ENCODE measurements at places on chromosomes 7 and 10.

GRCh38 chr7:75572396-75572795 lies 80.3 kb downstream of the SPDYE5 start:
- no peak for DNase-seq

- no peak for DNase-seq
These were observed 126.7 kb downstream of the RGS10 start for GRCh38 chr10:119415536-119416503.

GRCh38 chr10:120016906-120017305 lies 124.4 kb downstream of the SEC23IP start:
- DNase-seq: no peak

- DNase-seq: peak; percentile 85
These were observed 5.8 kb upstream of the GFRA1 start for GRCh38 chr10:116278846-116279245.

DNA sequence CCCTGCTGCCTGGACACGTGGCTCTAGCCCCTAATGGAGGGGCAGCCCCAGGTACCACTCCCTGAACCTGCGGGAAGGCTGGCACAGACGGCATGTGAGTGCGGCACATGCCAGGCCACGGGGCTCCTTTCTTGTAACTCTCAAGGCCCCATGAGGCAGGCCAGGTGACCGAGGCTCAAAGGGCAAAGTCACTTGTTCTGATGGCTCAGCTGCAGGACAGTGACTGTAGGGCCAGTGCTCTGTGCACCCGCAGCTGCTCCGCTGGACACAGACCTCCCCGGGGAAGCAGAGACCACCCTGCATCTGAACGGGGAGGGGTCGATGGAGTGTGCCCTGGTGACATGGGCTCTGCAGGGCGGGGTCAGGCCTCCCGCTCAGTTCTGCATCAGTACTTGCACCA lies 55.3 kb downstream of the PTPRE start:
- no peak for DNase-seq

- DNase-seq: no peak
These were observed 71.7 kb downstream of the RAMP3 start for GRCh38 chr7:45229156-45229920.

DNA sequence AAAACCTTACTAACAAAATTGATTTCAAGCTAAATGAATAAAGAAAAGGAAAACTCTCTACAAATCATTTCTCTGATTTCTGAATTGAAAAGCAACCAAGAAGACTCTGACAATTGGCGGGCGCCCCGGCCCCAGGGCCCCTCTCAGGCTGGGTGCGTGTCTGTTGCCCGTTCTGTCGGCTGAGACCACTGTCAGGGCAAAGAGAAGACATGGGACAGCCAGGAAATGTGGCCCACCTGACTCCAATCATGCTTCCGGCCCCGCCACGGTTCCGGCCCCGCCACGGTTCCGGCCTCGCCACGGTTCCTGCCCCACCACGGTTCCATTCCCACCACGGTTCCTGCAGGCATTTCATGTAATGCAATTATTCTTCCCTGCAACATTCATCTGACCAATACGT lies 115.9 kb downstream of the PTPRN2 start:
- no peak for DNase-seq

GRCh38 chr7:127780489-127780888 lies 128.5 kb downstream of the SND1 start:
- no peak for DNase-seq

DNA sequence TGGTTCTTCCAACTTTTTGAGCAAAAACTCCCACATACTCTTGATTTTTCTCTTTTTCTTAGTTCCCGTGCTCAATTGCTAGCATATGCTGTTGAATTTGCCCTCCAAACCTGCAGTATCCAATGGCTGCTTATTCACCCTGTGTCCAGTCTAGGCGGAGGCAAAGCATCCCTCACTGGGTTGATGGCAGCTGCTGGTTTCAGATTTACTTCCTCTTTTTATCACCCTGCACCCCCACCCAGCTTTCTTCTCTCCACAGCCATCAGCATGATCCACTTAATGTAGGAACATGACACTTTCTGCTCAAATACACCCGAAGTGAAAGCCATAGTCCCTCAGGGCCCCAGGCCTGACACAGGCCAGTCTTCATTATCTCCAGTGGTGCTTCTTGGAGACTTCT lies 87.6 kb upstream of the ADARB2 start:
- DNase-seq: no peak

DNA sequence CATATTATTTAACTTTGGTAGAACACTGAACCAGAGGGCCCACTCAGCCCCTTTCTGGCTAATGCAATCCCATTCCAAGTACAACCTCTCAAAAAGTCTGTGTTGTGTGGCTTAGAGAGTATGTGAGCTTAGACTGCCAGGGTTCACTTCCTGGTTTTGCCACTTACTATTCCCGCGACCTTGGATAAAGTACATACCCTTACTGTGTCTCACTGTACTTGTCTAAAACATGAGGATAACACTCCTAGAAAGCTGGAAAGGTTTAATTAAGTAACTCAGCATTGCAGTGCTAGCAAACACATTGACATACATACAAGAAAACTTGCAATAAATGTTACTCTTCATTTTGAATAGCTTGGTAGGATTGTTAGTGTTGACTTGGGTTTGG lies 215.8 kb downstream of the CHCHD3 start:
- no peak for DNase-seq

DNA sequence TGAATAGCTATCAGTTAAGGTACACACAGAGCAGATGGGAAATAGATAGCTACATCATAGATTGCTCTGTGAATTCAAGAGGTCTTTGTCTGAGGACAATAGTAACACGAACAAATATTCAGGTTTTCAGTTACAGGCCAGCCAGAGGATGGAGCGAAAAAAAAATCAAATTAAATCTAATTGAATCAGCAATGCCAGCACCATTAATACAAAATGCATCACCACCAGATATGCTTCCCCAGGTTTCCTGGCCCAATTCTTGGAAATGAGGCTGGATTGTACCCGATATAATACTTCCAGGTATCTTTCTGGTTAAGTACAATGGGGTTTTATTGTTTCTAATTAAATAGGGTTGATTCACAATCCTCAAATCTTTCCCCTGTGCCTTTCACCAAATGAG lies 975.8 kb upstream of the AUTS2 start:
- no peak for DNase-seq

GRCh38 chr7:51079494-51079893 lies 237.1 kb downstream of the COBL start:
- DNase-seq: no peak

DNA sequence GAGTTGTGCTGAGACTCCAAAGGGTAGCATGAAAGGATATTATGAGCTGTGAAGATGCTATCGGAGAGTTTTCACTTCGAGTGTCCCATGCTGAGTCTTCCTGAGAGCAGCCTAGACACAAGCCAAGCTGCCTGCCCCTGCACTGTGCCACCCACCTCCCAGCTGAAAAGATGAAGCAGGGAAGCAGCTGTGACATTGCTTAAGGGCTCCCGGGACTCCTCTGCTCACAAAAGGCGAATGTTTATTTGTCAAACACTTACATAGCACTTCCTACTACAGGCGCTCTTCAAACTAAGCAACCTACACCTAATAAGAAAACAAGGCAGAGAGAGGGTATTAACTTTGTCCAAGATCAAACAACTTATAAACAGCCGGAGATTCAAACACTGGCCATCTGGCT lies 95.6 kb downstream of the OSBPL3 start:
- DNase-seq: no peak

- DNase-seq: no peak
These were observed 47.1 kb downstream of the DIP2C start for GRCh38 chr10:642186-642890.

DNA sequence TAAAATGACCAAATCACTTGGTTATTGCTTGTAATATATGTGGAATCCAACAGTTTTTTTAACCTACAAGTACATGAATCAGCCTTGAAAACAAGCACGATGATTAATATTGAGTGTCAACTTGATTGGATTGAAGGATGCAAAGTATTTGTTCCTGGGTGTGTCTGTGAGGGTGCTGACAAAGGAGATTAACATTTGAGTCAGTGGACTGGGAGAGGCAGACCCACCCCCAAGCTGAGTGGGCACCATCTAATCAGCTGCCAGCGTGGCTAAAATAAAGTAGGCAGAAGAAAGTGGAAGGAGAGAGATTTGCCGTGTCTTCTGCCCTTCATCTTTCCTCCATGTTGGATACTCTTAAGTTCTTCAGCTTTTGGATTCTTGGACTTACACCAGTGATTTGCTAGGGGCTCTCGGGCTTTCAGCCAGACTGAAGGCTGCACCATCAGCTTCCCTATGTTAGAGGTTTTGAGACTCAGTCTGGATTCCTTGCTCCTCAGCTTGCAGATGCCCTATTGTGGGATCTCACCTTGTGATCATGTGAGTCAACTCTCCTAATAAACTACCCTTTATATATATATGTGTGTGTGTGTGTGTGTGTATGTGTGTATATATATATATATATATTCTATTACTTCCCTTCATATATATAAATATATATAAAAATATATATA lies 118.4 kb upstream of the WDR11 start:
- DNase-seq: no peak

DNA sequence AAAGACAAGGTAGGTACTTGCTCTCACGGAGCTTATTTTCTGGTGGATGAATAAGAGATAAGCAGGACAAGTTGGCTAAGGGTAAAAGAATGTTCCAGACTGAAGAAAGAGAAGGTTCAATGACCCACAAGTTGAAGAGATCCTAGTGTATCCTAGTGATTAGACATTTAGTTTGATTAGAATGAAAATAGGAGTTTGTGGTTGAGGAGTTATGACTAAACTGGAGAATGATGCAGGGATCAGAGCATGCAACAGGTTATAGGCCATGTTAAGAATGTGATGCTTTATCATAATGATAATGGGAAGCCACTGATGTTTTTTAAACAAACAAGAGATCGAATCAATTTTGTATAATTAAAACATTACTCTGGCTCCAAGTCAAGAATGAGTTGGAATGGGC lies 357.2 kb downstream of the HPSE2 start:
- no peak for DNase-seq

- no peak for DNase-seq
These were observed 53.3 kb downstream of the TPST1 start for GRCh38 chr7:66258409-66258808.
